Caki2 (cell line): ENCODE measurements at places on chromosomes 16 and 17.
A peak's percentile ranks its signal among the peaks of the same experiment; 100 is the strongest.

DNA sequence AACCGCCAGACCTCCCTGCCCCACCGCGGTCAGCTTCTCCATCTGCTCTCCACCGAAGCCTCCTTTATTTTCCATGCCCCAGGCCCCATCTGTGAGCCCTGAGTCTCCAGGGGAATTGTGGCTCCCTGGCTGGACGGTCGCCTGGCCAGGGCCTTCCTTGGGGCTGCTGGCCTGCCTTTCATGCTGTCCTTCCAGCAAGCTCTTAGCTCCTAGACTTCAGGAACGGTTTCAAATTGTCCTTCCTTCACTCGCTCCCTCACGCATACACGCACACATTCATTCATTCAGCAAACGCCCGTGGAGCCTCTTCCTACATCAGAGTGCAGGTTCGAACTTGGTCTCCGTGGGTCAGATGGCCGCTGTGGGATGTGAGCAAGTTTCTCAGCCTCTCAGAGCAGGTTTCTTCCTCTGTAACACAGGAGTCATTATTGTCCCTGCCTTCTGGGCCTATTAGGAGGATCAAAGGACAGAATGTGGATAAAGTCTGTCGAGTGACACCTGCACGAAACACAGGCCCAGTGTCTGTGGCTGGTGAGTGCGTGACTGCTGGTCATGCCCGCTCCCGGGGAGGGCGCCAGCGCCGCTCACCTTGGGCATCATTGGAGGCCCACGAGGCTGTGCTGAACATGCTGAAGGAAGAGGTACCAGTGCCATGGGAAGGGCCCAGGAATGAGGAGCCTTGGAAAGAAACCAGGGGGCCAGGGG, 18.7 kb upstream of the GSE1 start:
- DNase-seq: no peak

DNA sequence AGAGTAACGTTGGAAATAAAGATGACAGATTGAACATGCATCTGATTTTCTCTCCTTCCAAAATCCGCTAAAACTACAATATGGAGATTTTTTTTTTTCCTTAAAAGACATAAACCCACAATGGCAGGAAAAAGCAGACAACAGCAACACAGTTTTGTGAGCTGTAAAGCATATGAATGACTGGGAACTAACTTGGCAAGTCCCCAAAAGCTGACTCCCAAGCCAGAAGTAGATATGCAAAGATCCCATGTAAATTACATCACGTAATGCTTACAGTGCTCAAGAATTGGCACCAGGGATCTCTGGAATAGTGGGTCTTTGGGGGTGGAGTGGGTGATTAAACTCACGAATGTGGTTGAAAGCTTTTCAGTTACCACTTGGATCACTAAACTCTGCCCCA, 106.6 kb downstream of the ELAC2 start:
- DNase-seq: no peak

GRCh38 chr17:7004398-7005253, 7.8 kb upstream of the RNASEK start:
- peak; percentile 65 for DNase-seq

- no peak for DNase-seq
These were observed 60.7 kb upstream of the TEX2 start for GRCh38 chr17:64323774-64324173.

- no peak for DNase-seq
These were observed 65.1 kb downstream of the SOCS1 start for GRCh38 chr16:11190588-11191560.

DNA sequence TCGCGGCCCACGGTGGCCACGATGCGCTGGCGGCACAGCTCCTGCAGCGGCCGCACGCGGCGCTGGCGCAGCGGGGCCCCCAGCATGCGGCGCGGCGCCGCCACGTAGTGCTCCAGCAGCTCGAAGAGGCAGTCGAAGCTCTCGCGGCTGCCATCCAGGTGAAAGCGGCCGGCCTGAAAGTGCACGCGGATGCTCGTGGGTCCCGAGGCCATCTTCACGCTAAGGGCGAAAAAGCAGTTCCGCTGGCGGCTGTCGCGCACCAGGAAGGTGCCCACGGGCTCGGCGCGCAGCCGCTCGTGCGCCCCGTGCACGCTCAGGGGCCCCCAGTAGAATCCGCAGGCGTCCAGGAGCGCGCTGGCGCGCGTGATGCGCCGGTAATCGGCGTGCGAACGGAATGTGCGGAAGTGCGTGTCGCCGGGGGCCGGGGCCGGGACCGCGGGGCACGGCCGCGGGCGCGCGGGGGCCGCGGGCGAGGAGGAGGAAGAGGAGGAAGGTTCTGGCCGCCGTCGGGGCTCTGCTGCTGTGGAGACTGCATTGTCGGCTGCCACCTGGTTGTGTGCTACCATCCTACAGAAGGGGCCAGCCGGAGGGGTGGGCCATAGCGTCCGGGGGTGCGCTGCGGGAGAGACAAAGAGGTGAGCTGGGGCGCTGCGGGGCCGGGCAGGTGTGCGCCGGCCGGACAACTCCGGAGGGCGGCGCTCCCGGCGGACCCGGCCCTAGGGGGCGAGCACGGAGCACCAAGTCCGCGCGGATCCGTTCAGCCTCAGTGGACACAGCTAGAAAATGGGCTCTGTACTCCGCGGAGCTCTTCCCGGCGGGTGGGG, 879 bp downstream of the SOCS1 start:
- DNase-seq: no peak

GRCh38 chr17:74392848-74393247, 25.5 kb downstream of the GPR142 start:
- DNase-seq: no peak

GRCh38 chr17:17533901-17534441, 37.8 kb upstream of the RASD1 start:
- no peak for DNase-seq
